Myometrial cell (primary cell): ENCODE measurements at places on chromosomes 16 and 17. TPM values are rescaled to one million over a fixed set of nuclear protein-coding genes. Genes with fewer than 3 reads are reported as not detected.

HS3ST4 gene
- total RNA-seq, result not detected in 2 replicates

SCN4A gene
- total RNA-seq, result 6.4 TPM in 1 of 2 replicates, not detected in the other

ZPBP2 gene
- not detected in 2 replicates for total RNA-seq

HOXB4 gene
- 0.53 and 2.6 TPM in 2 replicates for total RNA-seq

KRTAP3-1 gene
- total RNA-seq, result not detected in 2 replicates

BBS2 gene
- total RNA-seq, result 47.3 and 61.5 TPM in 2 replicates

ACSM3 gene
- 0.86 and 3.2 TPM in 2 replicates for total RNA-seq

MPV17L gene
- 2.5 TPM in 1 of 2 replicates, not detected in the other for total RNA-seq

TERB1 gene
- total RNA-seq, result not detected in 2 replicates
